ENCODE measurements at places on chromosomes 3 and 15.

DNA sequence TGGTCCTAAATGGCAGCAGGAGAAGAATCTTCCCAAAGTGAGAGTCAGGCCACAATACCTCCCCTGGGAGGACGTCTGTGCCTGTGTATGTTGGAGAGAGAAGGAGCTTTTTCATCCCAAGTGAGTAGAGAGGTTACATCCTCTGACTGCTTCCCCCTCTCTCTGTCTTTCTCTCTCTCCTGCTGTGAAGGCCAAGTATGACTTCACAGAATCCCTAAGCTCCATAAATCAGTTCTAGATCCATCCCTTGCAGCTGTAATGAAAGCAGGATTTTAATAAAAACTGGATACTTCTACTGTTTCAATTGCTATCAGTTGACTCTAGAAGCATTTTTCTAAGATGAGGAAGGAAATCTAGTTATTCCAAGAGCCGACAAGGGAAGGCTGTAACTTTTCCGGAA lies 389.1 kb upstream of the PROK2 start:
- no peak for DNase-seq

- DNase-seq = no peak
Measured at GRCh38 chr3:123621186-123621849, 36.5 kb upstream of the HACD2 start.

- no peak for DNase-seq
Measured at GRCh38 chr3:50154840-50155490, at the start of gene SEMA3F. Gene SEMA3F, plus strand, starts transcription at chr3:50155324. Its CDS starts 4,299 bp downstream, at chr3:50159623.

DNA sequence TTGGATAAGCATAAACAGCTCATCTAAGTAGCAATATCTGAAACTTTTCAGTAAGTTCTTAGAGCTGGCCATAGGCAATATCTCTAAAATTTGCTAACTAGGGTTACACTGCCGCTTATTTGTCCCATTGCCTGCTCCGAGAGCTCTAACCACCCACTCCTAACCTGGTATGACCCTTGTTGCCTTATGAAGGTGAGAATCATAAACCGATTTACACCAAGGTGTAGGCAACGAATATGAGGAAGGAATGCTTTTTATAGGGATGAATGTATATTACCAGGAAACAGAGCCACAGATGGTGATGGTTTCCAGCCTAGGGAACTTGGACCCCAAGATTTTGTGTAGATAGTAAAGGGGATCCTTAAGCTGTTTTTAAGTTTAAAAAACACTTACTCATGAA lies 440.9 kb downstream of the PDCD6IP start:
- DNase-seq = no peak

GRCh38 chr3:135633078-135633477 lies 332.4 kb upstream of the PPP2R3A start:
- DNase-seq = no peak

- no peak for DNase-seq
Measured at GRCh38 chr15:70379134-70379533, 281.4 kb upstream of the TLE3 start.

DNA sequence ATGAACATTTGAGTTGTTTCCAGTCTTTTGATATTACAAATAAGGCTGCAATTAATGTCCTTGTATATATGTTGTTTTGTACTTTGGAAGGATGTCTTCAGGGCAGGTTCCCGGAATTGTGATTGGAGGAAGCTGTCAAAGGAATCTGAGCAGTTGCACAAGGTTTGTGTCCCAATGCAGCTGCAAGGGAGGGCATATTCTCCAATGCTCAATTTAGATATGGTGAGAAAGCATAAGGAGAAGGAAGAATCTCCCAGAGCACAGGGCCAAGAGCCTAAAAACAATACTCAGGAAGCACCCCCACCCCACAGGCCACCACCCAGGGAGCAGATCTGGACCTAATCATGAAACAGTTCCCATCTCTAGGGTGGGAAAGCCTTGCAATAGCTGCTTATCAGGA lies 228.0 kb upstream of the LRRFIP2 start:
- DNase-seq = no peak

DNA sequence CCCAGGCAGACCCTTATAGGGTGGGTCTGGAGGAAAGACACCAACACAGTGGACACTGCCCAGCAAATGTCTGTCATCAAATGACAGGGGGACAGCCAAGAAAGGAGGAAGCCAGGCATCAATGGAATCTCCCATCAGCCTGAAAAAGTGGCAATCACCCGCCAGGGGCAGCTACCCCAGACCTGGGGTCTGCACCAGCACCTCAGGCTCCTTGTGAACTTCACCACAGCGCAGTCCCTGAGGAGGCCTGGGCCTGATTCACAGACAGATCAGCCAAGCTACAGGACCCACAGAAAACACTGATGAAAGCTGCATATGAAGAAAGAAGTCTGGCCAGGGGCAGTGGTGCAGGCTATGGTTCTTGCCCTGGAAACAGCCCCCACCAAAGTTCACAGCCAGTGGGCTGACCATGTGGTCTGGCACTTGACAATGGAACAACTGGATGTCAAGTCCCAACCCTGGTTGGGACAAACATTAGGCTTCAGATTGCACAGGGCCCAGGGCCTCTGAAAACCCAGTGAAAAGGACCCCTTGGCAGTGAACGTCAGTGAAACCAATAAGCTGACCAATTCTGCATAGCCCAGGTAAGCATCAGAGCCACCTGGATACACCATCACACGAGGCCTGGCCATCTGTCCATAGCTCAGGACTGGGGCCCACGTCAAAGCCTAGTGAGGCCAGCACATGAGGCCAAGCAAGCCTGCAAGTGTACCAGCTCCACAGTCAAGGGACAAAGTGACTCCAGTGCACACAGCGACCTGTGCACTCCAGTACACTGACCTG lies 29.1 kb downstream of the ALS2CL start:
- DNase-seq = no peak

DNA sequence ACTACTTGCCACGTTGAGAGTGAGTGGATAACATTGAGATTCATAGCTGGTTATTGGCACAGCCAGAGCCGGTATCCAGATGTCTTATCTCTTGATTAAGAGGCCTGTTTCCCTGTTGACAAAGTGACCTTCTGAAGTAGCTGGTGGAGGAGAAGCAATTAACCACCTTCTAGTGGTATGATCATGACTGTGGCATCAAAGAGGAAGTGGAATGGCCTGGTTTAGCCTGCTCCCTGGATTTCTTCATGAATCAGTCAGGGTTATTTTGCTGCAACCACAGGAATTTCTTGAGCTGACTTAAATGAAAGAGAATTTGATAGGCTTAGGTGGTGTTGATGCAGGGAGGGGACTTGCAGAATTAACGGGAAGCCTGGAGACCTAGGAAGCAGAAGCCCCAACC lies 398.3 kb downstream of the MFSD1 start:
- no peak for DNase-seq

GRCh38 chr3:159674583-159674982 lies 314.1 kb upstream of the IL12A start:
- DNase-seq = no peak

GRCh38 chr3:105891101-105891500 lies 22.3 kb upstream of the CBLB start:
- no peak for DNase-seq

DNA sequence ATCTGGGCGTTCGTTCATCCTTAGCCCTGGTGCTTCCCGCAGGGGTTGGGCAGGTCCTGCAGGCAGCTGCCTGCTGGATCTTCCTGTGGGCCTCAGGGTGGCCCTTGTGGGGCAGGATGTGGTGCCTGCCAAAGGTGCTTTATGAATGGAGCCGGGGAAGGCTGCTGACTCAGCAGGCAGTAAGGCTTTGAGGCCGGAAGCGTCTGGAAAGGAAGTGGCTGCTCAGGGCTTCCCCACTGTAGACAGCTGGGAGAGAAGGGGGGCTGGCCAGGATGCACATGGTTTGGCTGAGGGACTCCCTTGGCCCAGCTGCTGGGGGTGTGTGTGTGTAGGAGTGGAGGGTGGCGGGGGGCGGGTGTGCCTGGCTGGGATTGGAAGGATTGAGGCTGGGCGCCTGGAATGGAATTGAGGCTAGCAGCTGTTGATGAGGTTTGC lies 12.9 kb downstream of the CD276 start:
- no peak for DNase-seq

- DNase-seq = no peak
Measured at GRCh38 chr3:116433552-116433951, 11.7 kb downstream of the LSAMP start.

- DNase-seq = no peak
Measured at GRCh38 chr15:73385205-73385604, 16.4 kb upstream of the HCN4 start.

- no peak for DNase-seq
Measured at GRCh38 chr3:4731543-4732111, 238.5 kb downstream of the ITPR1 start.

DNA sequence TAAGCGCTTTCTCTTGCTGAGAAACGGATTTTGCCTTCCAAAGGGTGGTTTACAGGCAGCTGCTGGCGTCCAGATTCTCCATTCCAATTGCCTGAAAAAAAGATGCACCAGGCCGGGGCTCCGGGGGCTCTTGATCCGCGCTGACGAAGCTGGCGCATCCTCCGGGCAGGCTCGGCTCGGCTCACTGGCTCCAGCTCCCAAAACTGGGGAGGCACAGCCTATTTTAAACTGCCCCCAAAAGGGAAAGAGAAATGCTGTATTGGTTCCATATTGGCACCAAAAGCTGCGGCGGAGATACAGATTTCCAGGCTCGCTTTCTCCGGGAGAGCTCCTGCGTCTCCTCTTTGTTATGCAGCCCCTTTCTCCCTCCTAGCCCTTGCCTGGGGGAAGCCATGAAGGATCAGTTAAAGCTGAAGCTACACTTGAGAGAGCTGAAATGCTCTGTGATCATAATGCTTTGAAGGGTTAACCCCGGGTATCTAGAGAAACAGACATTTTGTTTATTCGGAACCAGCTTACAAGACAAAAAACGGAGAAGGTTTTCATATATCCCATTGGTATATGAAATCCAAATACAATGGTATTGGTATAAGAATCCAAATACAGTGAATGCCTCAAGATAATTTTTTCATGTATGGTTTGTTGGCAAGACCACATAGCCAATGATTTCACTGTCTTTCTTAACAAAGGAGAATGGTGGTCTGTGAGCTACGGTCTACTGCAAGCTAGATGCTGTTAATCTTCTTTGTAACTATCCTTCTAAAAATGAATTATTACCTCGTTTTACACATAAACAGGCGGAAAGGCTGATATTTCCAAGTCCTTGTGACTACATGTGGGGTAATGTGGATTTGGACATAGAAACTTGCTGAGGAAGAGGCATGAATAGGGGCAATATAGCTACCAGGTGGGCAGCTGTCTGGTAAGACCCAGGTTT lies 693 bp downstream of the CD200 start:
- DNase-seq = no peak

GRCh38 chr15:89654301-89654761 lies 936 bp downstream of the KIF7 start:
- no peak for DNase-seq

- no peak for DNase-seq
Measured at GRCh38 chr15:40511093-40511471, 40.3 kb downstream of the CHST14 start.
